NCI-H2107 (cell line): ENCODE measurements at places on chromosomes 3 and 15.

GRCh38 chr3:104461431-104461830 lies 905.3 kb upstream of the ALCAM start:
- no peak for DNase-seq

- DNase-seq, result no peak
Observed at GRCh38 chr15:81744364-81744763, 301.5 kb downstream of the MEX3B start.

GRCh38 chr3:43496740-43497375 lies 125.0 kb downstream of the ANO10 start:
- no peak for DNase-seq

- no peak for DNase-seq
Observed at GRCh38 chr3:181717549-181718171, 5.9 kb downstream of the SOX2 start.

- DNase-seq, result no peak
Observed at GRCh38 chr3:9906480-9906879, 3.8 kb downstream of the IL17RE start.

- DNase-seq, result no peak
Observed at GRCh38 chr3:152390647-152391046, 121.9 kb downstream of the MBNL1 start.

GRCh38 chr15:40323953-40324937 lies 753 bp downstream of the INAFM2 start:
- DNase-seq, result no peak

DNA sequence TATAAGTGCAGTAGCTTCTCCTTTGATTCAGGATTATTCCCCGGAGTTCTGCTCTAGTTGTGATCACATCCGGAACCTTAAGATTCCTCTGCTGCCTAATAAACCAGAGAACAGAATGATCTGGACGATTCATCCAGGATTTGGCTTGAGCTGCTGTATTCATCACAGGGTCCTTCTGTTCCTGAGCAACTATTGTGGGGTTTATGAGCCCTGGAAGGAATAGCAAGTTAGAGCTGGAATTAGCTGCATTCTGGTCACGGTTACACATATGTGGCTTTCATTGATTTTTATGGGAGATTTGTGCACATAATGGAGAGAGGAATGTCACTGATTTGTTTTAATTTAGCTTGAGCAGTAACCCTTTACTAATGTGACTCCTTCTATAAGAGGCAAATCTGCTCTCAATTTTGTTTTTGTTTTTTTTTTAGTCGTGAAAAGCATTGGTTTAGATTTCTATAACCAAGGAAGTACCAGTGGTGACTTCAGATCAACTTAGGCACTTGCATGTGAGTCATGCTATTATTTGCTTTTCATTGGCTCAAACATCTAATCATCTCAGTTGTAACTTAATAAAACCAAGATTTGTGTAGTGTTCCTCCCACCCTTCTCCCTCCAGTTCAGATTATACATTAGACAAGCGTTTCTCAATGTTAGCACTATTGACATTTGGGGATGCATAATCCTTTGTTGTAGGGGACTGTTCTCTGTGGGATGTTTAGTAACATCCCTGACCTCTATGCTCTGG lies 148.5 kb downstream of the OTOL1 start:
- DNase-seq, result no peak

DNA sequence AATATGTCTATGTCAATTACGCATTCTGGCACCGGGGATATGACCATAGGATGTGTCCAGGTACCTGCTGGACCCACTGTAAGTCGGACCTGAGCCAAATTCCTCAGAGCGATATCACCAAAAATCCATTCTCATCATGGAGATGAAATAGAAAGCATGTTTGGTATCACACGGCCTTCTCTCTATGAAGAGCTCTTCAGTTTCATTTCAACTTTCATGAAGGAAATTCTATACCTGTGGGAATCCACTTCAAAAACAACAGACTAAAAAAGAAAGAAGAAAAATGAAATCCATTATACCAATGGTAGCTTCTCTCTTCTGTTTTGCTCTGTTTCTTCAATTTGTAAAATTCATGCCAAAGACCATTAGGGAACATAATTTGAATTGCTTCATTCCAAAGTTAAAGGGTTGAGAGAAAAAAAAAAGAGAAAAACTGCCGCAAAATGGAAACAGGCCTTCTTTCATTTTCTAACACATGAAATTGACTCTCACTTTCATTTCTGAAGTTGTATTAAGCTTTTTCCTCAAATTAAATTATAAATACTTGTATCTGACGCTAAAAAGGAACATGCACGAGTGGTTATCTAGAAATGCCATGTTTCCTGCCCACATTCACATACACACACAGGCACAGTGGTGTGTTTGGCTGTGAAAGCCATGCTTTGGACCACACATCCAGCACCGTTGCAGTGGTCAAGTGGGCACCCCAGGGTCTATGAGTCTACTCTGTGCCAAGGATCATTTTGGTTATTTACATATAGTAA lies 46.9 kb upstream of the DIPK2A start:
- DNase-seq, result no peak

DNA sequence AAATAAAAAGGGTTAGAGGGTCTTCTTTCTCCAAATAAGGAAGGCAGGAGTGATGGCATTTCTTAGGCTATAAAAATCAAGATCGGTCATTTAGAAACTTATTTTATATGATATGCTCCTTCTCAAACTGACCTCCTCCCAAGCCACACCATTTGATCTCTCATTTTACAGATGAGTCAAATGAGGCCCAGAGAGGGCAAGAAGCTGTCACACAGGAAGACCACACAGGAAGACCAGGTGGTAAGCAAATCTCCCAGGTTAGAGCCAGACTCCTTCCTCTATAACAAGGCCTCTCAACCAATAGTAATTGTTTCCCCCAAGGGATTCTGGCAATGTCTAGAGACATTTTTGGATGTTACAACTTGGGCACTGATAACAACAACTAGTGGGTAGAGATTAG lies 13.8 kb downstream of the TLE3 start:
- no peak for DNase-seq

- DNase-seq, result no peak
Observed at GRCh38 chr3:38138349-38139190, at the start of gene MYD88. Gene MYD88 (plus strand): TSS chr3:38138661. CDS start chr3:38138701, 40 bp downstream.

DNA sequence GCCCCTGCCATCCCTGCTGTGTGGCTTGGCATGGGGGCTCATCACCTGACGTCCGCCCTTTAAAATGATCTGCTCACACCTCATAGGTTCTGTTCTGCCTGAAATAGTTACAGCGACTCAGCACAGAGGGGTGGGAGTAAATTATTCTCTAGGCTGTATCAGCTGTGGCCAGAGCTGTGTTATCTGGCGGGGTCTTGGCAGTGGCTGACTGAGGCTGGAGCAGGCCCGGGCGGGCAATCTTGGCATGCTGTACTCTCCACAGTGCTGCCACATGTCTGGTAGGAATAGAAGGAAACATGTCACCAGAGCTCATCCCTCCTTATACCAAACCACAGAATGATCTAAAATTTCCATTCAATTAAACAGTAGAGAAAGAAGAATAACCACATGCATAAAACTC lies 499.9 kb upstream of the LMCD1 start:
- no peak for DNase-seq

DNA sequence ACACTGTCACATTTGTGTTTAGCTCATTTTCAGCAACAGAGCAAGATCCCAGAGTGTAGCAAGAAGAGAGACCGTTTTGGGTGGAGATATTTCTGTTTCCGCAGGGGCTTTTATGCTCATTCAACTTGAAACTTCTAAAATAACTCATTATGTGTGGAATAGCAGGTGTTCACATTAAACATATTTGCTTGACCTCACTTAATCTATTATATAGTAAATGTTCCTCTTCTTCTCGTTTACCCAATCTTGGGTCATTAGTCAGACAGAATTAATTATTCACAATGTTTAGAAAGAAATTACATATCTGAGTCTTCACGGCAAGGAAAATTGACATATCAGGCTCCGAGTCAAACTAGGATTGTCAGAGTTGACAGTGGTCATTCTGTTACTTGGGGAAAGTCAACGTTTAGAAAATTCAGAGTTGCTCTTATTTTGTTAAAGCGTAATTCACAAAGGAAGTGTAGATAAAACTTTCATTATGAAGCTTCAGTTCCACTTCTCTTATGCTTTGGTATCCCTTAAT lies 222.9 kb downstream of the TPRG1 start:
- DNase-seq, result no peak

DNA sequence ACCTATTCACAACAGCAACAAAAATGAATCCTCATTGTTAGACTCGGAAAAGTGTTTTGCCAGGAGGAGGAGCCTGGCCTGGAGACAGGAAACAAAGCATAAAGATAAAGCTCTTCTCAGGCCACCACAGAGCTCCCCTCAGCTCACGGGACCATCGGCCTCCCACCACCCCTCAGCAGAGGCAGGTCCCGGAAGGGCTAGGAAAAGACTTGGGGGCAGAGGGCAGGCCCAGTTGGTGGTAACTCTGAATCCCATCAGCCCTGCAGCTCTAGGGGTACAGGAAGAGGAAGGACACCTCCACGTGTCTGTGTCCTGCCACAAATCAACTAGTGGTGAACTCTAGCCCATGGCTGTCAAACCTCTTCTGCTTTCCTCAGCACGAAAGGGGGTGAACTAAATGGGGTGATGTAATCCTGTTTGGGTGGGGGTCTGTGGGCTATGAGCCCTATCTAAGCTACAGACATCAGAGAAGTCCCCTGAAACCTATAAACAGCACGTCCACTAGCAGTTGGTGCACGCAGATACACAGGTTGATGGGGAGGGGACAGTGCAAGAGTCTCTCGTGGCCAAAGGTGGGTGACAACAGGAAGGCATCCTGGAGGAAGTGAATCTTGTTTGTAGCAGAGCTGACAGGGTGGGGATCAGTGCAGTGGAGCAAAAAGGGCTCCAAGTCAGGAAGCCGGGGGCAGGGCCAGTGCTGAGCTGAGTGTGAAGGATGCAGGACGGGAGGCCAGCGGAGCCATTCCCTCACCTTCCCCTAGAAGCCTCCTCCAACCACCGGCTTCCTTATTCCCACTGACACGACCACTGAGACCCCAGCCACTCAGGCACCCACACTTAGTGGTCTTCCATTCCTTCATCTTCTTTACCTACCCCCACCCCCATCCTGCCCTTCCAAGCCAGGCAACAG lies 111.1 kb upstream of the HACD2 start:
- no peak for DNase-seq

DNA sequence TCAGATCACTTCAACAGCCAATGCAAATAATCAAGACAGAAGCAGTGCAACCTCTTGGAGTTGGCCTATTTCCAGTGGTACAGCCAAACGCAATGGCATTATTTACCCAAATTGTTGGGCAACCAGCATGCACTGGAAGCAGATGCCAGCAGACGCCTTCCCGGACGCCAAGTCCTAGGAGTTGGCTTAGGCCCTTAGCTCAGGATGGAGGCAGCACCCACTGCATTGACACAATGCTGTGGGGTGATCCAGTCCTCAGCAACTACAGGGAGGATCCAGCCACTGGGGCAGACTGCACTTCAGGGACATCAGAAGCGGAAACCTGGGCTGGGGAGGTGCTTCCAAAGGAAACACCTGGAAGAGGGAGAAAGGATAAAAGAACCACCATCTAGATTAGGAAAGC lies 290.4 kb downstream of the FAM43A start:
- DNase-seq, result no peak

DNA sequence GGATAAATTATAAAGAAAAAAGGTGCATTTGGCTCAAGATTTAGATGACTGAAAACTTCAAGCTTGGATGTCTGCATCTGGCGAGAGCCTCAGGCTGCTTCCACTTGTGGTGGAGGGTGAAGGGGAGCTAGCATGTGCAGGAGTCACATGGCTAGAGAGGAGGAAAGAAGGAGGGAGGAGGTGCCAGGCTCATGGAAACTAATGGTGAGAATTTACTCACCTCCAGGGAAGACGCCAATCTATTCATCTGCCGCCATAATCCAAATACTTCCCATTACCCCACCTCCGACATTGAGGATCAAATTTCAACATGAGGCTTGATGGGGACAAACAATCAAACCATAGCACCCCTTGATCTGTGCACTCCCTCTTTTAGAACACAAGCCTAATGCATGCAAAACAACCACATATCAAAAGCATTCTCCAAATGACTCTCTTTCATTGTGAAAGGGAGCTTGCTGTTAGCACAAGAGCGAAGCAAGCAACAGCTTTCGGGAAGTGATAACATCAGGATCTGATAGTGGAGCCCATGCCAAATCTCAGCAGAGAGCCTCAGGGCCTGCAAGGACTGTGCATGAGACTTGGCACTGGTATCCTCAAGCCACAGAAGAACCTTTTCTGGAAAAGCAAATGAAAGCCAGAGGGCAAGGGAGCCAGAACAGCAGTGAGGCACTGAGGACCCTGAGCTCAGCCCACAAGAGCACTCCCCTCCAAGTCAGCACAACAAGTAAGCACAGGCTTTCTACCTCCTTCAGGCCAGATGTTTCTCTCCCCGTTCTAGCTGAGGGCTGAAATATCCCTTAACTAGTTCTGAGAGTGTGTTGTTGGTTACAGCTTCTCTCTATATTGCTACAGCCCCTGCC lies 50.2 kb upstream of the THBS1 start:
- no peak for DNase-seq

DNA sequence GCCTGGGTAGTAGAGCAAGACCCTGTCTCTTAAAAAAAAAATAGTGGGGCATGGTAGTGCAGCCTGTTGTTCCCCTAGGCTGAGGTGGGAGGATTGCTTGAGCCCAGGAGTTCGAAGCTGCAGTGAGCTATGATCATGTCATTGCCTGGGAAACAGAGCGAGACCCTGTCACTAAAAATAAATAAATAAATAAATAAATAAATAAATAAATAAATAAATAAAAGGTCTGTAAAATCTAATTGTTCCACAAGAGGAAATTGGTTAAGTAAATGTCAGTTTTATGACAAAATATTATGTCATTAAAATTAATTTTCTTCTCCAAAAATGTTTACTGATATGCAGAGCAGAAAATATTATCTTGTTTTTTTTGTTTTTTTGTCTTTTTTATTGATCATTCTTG lies 5.3 kb downstream of the CRELD1 start:
- no peak for DNase-seq

GRCh38 chr3:38297947-38298711 lies 16.0 kb downstream of the SLC22A14 start:
- no peak for DNase-seq

- DNase-seq, result no peak
Observed at GRCh38 chr3:190132371-190132770, 11.7 kb upstream of the P3H2 start.

DNA sequence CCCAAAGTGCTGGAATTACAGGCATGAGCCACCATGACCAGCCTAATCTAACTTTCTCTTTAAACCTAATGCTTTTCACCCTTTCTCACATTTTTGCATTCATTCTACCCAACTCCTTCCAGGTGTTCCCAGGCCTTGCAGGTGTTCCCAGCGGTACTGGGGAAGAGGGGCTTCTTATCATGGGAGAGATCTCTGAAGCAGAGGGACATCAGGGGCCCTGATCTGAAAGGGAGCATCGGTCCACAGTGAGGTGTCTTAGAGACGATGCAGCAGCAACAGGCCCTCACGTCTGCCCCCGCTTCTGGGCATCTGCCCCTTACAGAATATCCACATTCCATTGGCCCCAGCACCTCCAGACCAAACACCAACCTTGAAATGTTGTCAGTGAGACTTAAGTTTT lies 29.0 kb upstream of the BDH1 start:
- DNase-seq, result no peak

GRCh38 chr3:81521855-81522254 lies 239.6 kb downstream of the GBE1 start:
- no peak for DNase-seq

GRCh38 chr3:175129126-175129525 lies 270.0 kb downstream of the NAALADL2 start:
- DNase-seq, result no peak

- DNase-seq, result no peak
Observed at GRCh38 chr3:58704745-58705144, 38.2 kb upstream of the FAM3D start.
